ENCODE measurements at places on chromosomes 3 and 15.

DNA sequence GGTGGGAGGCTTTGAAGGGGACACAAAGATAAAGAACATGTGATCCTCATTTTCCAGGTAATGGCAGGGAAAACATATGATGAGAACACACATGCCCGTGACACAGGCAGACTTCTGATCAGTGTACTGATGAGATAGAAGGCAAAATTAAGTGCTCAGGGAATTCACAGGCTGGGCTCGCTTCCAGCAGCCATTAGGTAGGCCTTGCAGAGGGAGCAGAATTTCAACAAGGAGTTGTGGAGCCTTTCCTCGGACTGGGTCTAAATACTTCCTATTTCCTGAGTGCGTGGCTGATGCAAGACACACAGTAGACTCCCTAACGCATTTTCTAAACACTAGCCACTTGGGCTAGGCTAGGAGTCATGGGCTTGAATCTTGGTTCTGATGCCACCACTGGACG lies 74.0 kb upstream of the ETV5 start:
- peak; percentile 52 for DNase-seq

DNA sequence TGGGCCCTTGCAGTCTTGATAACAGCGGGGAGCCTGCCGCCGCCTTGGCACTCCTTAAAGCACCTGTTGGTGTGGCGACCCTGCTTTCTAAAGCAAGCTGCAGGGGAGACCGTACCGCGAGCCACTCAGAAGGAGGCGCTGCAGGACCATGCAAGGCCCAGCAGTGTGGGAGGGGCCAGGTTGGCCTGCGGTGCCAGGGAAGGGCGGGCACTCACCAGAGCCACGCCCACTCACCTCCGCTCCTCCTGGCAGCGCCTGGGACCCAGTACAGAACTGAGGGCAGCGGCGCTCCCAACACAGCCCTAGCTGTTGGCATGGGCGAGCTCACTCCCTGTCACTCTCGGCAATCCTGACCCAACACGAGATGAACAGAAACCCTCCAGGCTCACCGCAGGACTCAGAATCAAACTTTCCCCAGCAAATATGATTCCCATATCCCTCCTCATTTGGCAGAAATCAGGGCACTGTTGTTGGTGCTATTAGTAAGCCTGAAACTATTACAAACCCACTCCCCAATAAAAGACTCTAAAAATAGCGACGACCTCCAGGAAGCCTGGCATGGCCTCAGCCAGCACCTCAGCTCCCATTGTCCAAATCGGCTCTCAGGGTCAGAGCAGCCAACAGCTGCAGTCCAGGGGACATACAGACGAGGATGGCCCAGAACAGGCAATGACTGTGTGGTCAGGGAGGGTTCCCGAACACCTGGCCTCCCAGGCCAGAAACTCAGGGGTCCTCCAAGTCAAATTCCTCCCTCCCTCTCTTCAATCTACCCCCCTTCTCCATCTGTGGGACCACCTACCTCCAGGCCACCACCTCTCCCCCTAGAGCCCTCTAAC lies 77.2 kb downstream of the TBC1D2B start:
- DNase-seq = peak; percentile 68

DNA sequence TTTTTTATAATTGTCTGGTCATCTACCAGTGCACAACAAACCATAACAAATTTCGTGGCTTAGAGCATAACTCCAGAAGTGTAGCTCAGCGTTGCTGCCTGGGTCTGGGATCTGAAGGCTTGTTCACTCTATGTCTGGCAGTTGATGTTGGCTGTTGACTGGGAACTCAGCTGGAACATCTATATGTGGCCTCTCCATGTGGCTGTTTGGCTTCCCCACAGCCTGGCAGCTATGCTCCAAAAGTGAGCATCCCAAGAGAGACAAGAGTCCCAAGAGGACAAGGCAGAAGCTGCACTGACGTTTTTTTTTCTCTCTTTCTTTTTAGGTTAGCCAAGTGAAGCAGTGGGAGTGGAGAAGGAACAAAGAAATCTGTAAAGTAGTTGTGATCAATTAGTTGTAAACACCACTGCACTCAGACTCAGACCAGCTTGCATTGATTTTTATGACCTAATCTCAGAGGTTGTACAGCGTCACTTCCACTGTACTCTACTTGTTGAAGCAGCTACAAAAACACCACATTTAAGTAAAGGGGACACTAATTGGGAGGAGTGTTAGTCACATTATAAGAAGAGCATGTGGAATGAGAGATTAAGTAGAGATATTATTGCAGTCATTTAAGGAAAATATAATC lies 2.5 kb upstream of the GPR176 start:
- DNase-seq = no peak

DNA sequence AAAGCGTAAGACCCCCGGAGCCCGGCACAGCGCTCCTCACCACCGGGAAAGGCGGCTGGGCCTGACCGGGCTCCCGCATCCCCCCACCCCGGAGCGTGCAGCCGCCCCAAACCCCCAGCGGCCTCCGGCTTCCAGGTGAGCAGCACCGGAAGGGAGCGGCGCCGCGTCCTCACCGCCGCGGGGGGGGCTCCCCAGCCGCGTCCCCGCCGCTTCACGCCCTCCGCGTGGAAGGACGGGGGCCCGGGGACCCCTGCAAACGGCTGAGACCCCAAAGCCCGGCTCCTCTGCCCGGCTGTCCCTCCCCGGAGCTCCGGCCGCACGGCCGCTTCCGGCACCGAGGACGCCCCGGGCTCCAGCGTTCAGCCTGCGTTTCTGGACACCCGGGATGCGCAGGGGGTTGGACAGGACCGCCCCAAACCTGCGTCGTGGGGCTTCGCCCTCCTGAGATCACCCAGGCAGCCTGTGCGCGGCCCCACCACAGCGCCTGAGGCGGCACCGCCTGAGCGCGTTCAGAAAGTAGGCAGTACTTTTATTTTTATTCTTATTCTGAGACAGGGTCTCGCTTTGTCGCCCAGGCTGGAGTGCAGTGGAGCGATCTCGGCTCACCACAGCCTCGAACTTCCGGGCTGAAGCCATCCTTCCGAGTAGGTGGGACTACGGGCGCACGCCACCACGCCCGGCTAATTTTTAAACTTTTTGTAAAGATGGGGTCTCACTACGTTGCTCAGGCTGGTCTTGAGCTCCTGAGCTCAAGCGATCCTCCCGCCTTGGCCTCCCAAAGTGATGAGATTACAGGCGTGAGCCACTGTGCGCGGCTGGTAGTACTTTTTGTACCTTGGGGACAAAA lies 51.6 kb upstream of the BLM start:
- peak; percentile 67 for DNase-seq

DNA sequence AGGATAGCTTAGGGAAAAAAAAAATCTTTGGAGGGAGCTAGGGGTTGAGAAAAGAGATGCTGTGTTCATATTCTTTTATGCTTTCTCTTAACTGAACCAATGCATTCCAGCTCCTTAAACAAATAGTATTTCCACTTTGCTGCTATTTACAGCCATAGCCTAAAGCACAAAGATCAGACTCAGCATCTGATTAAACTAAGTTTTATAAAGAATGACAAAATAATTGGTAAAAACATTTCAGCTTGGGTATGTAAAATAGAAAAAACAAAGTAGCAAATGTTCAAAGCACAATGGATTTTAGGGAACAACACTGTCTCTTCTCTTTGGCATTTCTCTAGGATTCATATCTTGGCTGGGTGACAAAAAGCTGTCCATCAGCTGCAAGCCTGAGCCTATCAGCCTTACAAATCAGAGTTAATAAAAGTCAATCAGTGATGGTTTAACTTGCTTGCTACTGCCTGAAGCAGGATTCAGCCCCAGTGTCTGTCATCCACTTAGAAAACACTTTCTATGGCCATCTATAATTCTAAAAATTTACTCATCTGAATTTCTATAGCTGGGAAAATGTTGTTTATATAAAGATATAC lies 232.1 kb upstream of the CDIN1 start:
- DNase-seq = no peak

- DNase-seq = no peak
These were observed 70.3 kb downstream of the LYSMD4 start for GRCh38 chr15:99662903-99663302.

GRCh38 chr3:33547101-33547500 lies 106.9 kb upstream of the UBP1 start:
- no peak for DNase-seq

- DNase-seq = no peak
These were observed 316.5 kb upstream of the ADAMTS9 start for GRCh38 chr3:65004306-65004705.

- no peak for DNase-seq
These were observed 308.3 kb upstream of the SEMA6D start for GRCh38 chr15:47409038-47409437.

DNA sequence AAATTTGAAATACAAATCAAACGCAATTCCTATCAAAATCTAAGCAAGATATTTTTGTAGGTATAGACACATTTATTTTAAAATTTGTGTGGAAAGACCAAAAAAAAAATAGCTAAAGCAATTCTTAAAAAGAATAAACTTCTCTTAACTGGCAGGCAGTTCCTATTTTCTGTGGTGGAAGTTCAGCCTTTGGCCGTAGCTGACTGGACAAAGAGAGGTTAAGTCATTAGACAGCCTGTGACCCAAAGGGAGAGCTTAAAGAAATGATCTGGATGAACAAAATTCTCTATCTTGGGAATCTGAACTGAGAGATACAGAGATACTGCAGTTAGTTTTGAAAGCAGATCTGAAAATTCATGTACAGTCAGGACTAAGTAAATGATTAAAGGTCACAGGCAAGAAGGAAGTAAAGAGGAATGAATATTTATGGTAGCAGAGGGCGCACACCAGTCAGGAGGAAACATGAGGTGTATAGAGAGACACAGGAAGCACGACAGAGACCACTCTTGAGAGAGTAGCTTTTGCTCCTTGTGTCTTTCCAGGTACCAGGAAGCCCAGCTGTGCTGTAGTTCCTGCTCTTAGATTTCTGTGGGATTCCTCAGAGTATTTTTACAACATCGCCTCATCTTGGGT lies 57.5 kb downstream of the TPRG1 start:
- DNase-seq = peak; percentile 48

GRCh38 chr3:54321520-54321919 lies 199.2 kb downstream of the CACNA2D3 start:
- no peak for DNase-seq

DNA sequence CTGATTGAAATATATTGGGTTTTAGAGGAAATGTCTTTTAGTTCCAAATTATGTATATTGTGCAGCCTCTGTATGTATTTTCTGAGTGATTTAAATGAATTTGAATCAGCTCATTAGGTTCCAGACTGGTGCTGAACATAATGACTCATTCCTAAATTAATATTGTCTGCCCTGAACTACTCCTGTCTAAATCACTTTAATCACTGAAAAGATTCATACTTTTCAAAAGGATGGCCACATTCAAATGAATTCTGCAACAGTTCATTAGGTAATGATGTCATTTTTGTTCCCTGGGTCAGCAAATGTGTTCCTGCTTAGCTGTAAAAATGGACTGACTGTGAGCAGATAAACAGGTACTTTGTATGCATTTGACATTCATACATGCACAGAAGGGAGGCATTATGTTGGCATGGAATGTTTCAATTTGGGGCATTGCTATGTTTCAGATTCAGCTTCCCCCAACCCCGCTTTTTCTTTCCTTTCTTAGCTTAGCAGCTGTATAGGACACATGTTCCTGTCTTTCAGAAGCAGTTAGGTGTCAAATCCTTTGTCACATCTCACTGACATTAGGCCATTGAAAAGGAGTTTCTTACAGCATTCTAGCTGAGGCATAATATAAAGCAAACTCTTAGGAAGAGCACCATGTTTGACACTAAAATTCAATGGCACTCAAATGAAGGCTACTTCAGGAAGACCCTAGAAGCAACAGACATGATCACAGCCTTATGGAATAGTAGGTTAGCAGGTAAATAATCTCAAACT lies 318.5 kb upstream of the ARPP21 start:
- no peak for DNase-seq

GRCh38 chr3:129344540-129345220 lies 66.0 kb downstream of the HMCES start:
- DNase-seq = no peak

GRCh38 chr3:45777746-45778386 lies 18.5 kb downstream of the SLC6A20 start:
- no peak for DNase-seq

- peak; percentile 17 for DNase-seq
These were observed 41.5 kb upstream of the CFAP161 start for GRCh38 chr15:81092559-81092902.

DNA sequence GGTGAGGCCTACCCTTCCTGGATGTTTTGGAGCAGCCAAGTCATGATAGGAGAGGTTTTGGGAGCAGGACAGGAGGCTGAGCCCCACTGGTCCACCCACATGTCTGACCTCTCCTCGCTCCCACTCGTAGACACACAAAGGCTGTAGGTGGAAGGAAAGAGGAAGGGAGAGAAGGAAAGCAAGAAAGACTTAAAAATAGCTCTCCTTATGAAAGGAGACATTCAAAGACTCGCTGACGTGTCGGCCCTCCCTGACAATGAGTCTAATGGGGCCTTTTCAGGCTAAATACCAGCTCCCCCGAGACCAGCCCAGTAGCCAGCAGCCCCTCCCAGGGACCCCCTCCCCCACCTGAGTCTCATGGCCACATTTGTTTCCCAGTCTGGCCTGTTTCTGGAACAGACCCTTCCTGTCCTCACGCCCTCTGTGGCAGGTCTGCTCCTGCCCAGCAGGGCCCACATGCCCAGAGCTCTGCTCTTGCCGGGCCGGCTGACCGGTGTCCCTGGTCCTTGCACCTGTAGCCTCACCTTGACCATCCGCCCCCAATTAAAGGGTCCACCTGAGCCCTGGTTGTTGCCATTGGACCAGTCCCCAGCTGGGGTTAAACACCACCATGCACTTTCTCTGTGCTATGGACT lies 49.3 kb downstream of the FGD5 start:
- DNase-seq = peak; percentile 36

DNA sequence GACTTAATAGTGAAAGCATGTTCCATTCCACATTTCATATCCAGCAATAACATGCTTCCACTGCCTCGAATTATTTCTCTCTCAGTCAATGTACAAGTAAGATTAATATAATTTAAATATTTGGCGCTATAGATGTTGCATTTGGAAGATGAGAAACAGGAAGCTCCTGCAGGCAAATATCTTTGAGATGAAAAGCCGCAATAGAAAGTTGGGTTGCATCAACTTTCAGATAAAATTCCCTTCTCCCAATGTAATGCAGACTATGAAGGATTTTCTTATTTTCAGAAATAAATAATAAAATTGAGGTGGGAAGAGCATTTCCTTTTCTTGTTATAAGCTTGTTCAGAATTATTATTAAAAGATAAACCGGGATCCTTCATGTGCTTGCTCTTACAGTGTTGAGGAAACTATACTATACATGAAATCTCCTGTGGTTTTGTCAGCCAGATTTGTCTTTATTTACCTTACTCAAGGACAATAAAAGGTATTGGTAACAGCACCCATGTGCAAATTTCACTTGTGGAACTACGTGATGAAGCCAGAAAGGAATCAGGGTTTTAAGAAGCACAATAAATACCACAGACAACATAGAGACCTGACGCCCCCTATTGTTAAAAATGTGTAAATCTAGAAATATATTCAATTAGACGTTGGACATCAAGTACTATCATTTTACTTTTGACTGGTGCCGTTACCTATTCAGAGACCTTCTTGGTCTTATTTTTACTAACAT lies 307.0 kb downstream of the ARPP21 start:
- DNase-seq = peak; percentile 20
